ENCODE measurements at places on chromosomes 16 and 17.

- no peak for DNase-seq
Observed at GRCh38 chr16:74249254-74249653, 47.4 kb upstream of the PSMD7 start.

DNA sequence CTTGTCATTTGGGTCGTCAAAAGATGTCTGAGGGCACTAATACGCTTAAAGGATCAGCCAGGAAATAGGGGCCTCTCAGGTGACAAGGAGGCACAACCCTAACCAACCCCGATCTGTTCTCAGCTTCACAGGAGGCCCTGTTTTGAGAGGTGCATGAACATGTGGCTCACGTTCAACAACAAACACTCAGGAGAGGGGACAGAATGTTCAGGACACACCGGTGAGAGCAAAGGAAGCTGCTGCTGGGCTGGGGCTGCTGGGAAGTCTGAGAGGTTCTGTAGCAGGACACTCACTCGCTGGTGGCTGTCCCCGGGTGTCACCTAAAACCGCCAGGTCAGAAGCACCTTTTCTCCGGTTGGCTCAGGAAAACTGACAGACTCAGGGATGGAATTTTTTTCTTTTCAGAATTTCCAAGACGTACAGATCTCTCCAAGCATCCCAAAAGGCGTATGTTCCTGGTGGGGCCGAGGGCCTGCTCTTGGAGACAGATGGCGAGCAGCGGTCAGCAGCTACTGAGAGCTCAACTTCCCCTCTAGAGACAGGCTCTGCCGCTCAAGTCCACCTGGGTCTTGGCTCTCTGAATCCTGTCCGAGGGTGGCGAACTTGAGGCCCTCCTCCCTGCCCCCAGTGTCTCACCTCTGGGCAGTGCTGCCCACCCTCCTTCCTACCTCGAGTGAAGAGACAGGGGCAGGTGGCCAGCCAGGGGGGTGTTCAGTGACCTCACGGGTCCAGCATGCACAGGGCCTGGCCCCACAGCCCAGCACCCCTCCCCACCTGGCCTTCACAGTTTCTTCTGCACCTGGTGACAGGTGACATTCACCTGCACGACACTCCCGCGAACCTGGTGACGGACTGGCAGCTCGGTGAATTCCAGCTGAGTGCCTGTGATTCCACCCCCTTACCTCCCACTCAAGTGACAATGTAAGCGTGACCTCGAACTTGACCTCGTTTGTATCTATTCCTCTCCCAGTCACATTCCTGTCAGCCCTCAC lies 22.9 kb downstream of the CLUH start:
- DNase-seq, result no peak

- DNase-seq, result no peak
Observed at GRCh38 chr16:67674851-67675578, 8.4 kb downstream of the C16orf86 start.

GRCh38 chr17:40727447-40728231 lies 24.1 kb upstream of the KRT24 start:
- peak; percentile 70 for DNase-seq

- peak; percentile 73 for DNase-seq
Observed at GRCh38 chr16:14286368-14287230, 215.5 kb downstream of the MRTFB start.

GRCh38 chr16:13061691-13062090 lies 160.3 kb downstream of the SHISA9 start:
- DNase-seq, result no peak
